Right renal pelvis (tissue), 4 donors: ENCODE measurements at places on chromosomes 3 and 15.

DNA sequence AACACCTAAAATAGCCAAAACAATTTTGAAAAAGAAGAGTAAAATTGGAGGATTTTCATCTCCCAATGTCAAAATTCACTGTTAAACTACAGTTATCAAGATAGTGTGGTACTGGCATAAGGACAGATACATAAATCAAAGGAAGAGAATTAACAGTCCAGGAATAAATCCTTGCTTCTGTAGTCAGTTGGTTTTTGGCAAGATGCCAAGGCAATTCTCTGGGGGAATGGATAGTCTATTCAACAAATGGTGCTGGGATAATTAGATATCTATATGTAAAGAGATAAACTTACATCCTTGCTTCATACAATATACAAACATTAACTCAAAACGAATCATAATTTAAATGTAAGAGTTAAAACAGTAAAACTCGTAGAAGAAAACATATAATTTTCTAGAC is 57.9 kb upstream of the SELENOK start:
- DNase-seq = no peak

GRCh38 chr3:2166552-2166951 is 67.9 kb downstream of the CNTN4 start:
- no peak for DNase-seq

DNA sequence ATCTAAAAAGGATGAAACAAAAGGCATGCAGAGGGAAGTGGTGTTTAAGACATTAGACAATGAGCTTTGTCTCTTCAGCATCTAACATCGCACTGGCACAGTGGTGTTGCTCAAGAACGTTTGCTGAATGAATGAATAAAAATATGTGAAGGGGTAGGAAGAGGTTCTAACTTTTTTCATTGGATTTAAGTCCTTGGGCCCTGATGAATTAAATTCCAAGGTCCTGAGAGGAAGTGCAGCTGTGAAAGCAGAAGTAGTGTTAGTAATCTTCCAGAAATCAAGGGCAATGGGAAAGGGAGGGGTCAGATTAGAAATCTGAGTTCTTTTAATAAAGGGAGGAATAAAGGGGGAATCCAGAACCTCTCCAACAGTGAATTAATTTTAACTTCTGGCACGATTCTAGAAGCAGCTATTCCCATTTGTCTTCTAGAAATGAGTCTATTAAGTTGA is 29.6 kb downstream of the TLNRD1 start:
- no peak for DNase-seq

DNA sequence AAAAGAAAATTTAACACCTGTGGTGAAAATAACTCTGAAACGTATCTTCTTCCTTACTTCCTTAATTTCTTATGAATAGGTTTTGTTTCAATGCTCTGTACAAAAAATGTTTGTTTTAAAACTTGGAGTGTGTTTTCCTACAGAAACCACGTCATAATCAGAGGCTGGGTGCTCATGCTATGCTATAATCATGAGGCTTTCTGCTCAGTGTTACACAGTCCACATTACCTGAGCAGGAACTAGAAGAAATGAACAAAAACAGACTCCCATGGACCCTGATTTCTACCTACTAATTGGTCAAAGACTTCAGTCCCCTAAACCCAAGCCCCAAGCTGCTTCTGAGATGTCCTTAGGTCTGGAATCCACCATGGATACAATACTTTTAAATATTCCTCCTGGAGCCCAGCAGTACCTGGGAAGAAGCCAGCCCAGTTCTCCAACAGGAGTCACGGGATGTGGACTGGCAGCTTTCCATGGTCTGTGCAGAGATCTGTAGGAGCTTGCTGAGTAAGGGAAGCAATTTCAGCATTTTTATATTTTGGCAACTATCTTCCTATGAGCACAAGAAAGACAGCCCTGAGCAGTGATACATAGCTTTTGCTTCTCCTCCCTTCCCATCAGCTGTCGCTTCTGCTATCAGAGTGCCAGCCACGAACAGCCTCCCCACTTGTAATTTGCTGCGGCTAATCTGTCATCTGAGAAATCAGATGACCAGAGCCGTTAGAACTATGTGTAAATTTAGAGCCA is 65.6 kb downstream of the WDR72 start:
- DNase-seq = no peak

- DNase-seq = no peak
These were observed 356.7 kb downstream of the PDCD6IP start for GRCh38 chr3:34155108-34155507.

- DNase-seq = no peak
These were observed 152.0 kb downstream of the WNT7A start for GRCh38 chr3:13727890-13728289.

GRCh38 chr15:41231422-41232226 is 556 bp downstream of the CHP1 start:
- no peak for DNase-seq

DNA sequence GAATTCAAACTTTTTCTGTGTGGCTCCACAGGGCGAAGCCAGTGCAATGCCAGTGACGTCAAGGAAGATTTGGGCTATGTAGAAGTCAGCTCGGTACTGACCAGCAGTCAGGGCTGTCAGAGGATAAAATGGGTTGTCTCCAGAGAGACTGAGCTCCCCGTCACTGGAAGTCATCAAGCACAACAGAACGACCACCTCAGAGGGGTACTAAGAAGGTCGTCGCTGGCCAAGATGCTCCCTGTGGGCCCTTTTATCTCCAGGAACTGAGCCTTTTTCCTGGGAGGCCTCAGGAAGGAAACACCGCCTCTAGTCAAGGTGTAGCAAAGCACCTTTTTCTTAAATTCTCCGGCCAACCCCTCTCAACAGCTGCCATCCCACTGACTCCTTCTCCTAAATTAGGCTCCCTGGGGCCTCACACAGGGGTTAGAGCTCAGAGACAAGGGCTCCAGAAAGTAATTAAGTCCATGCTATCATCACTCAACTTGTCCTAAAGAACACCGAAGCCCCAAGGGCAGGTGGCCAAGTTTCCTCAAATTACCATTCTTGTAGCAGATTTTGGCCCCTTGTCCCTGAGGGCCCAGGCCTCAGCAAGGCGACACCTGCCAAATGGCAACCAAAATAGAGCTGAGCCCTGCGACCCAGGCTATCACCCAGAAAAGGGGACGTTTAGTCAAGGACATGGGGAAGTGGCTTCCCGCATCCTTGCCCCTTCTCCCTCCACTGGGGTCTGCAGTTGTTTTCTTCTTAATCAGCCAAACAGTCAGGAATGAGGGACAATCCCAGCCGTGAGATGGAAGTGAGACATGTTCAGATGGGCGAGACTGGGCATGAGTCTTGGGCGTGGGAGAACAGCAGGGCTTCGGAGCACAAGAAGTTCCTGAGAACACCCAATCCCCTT is 48.0 kb downstream of the SSUH2 start:
- no peak for DNase-seq

- DNase-seq = no peak
These were observed 99.1 kb downstream of the UBE2E2 start for GRCh38 chr3:23302271-23302670.

GRCh38 chr15:25680686-25681025 is 182.5 kb downstream of the ATP10A start:
- no peak for DNase-seq

DNA sequence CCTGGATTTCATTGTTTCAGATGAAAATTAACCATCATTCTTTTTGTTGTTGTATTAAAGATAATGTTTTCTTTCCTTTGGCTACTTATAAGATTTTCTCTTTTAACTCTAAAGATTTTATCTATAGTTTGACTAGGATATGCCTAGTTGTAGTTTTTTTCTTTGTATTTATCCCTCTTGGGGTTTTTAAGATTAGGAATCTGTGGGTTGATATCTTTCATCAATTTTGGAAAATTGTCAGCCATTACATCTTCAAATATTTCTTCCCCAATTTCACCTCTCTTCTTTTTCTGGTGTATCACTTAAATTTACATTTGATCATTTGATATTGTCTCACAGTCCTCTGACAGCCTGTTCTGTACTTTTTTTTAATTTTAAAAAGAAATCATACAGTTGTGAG is 32.5 kb upstream of the LIMD1 start:
- no peak for DNase-seq

GRCh38 chr3:17412950-17413530 is 329.4 kb downstream of the TBC1D5 start:
- peak; percentile 18 for DNase-seq

DNA sequence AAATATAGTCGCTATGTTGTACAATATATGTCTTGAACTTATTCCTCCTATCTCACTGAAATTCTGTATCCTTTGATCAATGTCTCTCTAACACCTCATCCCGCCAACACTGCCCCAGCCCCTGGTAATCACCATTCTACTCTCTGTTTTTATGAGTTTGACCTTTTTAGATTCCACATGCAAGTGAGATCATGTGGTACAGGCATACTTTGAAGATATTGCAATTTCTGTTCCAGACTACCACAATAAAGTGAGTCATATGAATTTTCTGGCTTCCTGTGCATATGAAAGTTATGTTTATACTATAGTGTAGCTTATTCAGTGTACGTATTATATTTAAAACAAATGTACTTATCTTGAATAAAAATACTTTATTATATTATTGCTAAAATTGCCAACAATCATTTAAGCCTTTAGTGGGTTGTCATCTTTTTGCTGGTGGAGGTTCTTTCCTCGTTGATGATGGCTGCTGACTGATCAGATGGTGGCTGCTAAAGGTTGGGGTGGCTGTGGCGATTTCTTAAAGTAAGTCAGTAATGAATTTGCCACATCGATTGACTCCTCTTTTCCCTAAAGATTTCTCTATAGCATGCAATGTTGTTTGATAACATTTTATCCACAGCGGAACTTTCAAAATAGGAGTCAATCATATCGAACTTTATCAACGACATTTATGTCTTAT is 257.2 kb downstream of the NFKBIZ start:
- DNase-seq = no peak

GRCh38 chr3:190716961-190717360 is 145.5 kb downstream of the GMNC start:
- DNase-seq = no peak

DNA sequence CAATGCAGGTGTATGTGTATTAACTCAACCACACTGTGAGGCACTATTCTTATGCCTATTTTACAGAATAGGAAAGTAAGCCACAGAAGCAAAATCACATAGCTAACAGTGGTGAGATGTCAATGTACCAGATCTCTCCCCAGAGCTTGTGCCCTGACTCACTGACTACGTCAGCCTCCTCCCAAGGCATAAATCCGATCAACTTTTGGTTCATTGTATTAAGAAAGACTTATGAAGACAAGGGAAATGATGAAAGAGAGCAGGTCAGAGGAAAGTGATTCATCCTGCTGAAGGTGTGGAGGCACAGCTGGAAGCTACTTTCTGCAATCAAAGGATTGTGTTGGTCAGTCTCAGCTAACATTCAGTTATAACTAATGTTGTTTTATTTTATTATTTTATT is 33.0 kb upstream of the SV2B start:
- DNase-seq = no peak

- DNase-seq = peak; percentile 43
These were observed 644 bp downstream of the ZNF609 start for GRCh38 chr15:64460724-64461720.

DNA sequence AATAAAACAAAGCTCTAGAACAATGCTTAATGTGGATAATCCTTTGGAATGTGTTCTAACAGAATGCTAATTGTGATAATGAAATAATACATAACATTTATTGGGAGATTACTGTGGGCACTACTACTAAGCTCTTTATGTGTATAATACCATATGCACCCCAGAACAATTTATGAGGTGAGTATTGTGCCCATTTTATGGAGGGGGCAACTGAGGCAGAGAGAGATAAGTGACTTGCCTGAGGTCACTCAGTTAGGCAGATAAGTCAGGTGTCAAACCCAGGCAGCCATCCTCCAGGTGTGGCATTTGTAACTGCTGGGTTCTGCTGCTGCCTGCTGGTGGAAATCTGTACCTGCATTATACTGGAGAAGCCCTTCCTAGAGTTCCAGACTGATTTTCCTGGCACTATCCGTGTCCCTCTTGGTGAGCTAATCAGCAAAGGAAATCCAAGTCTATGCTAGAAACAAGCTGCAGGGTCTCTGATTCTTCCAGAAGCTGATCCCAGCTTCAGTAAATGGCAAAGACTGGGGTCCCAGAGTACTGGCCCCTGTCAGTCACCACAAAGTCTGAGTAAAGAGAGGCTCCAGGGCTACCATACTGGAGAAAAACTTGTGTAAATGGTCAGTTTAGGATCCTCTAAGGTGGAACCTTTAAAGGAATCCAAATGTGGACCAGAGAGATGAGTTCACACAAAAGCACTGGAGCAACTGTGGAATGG is 22.6 kb upstream of the RBP1 start:
- no peak for DNase-seq

GRCh38 chr3:129348734-129349133 is 70.1 kb downstream of the HMCES start:
- no peak for DNase-seq

GRCh38 chr3:7075901-7076300 is 215.0 kb downstream of the GRM7 start:
- DNase-seq = no peak

DNA sequence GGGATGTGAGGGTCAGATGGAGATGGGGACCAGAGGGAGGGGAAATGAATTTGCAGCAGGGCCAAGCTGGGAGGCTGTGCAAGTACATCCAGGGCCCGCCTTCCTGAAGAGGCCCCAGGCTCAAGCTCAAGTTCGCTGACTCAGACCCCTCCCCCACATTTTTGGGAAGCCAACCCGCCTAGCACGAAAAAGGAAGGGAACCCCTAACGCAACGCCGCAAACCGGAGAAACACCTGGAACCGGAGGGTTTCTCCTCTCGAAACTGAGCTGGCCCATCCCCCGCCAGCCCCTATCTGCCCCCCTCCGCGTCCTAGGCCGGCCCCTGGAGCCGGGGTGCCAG is 624 bp downstream of the AP3B2 start:
- peak; percentile 3 for DNase-seq

GRCh38 chr15:58348095-58348812 is 83.5 kb upstream of the LIPC start:
- DNase-seq = no peak

GRCh38 chr3:34882764-34883163 is 756.6 kb upstream of the ARPP21 start:
- no peak for DNase-seq

- no peak for DNase-seq
These were observed 102.8 kb downstream of the PEX5L start for GRCh38 chr3:179933914-179934313.

GRCh38 chr15:40095371-40096093 is 13.1 kb downstream of the BMF start:
- DNase-seq = no peak

DNA sequence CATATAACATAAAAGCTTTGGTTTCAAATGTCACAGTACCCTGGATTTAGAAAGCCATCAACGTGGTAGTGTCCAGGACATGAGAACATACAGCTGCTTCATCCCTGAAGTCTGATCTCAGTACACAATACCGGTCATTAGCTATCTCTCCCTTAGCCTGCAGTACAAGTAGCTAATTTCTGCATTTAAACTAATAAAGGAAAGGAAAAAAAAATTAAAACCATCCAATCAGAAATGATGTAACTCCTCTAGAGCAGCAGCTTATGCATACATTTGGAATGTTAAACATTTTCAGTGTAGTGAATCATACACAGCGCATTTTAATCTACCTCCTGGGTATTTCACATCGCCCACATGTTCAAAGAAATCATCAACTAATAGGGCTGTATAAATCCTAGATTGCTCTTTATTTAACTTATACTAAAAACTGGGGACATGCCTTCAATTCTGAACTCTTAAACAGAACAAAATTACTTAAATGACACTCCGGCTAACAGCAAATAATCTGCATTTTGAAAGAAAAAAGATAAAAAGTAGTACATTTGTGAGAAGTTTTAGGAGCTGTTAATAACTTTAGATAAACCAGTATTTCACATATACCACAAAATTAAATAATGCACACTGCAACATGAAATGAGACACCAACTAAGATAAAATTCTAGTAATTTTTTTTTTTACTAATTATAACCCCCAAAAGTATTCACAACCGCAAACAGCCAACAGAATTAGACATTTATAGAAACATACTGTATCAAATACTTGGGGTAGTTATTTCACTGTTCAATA is 3.7 kb downstream of the IGF2BP2 start:
- peak; percentile 35 for DNase-seq

- no peak for DNase-seq
These were observed 11.7 kb downstream of the SPTBN5 start for GRCh38 chr15:41881920-41882688.
